Globus pallidus (tissue), 1 donor: ENCODE measurements at places on chromosomes 3 and 15.

- peak; percentile 77 for DNase-seq
Observed at GRCh38 chr3:58237941-58238681, 519 bp downstream of the ABHD6 start.

GRCh38 chr3:115512565-115513415 lies 110.5 kb upstream of the GAP43 start:
- DNase-seq, result no peak

GRCh38 chr3:158267015-158267414 lies 157.1 kb downstream of the RSRC1 start:
- no peak for DNase-seq

DNA sequence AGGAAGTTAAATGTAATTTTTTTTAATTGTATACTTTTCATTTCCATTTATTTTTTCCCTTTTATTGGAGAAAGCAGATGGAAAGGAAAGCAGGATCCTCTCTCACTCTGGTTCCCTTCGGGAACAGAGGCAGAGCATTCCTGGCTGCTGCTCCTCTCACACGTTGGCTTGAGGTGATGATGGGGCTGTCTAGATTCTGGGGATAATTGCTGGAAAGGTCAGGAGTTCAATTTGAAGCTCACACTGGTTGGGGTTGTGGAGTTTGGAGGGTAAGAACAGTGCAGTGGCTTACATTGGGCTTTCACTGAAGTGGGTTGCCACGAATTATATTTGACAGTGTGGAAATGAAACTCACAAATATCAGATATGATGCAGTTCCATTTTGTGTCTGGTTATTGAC lies 57.6 kb downstream of the RARB start:
- DNase-seq, result no peak

DNA sequence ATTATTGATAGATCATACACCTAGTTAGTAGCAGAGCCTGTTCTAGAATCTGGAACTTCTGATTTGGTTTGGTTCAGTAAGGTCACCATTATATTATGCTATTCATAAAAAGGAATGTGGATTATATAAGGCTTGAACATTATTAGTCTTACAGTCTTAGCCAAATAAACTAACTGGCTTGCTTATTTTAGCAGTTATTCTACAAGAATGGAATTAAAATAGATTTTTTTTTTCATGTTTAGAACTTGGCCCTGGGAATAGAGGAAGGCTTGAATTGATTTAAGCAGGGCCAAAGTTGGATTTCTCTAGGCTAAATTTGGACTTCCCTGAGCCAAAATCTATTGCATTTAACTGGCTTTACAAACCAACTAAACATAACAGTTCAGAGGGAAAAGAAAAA lies 24.4 kb downstream of the DTWD1 start:
- peak; percentile 11 for DNase-seq

GRCh38 chr3:123330441-123330991 lies 118.4 kb downstream of the ADCY5 start:
- DNase-seq, result peak; percentile 9

DNA sequence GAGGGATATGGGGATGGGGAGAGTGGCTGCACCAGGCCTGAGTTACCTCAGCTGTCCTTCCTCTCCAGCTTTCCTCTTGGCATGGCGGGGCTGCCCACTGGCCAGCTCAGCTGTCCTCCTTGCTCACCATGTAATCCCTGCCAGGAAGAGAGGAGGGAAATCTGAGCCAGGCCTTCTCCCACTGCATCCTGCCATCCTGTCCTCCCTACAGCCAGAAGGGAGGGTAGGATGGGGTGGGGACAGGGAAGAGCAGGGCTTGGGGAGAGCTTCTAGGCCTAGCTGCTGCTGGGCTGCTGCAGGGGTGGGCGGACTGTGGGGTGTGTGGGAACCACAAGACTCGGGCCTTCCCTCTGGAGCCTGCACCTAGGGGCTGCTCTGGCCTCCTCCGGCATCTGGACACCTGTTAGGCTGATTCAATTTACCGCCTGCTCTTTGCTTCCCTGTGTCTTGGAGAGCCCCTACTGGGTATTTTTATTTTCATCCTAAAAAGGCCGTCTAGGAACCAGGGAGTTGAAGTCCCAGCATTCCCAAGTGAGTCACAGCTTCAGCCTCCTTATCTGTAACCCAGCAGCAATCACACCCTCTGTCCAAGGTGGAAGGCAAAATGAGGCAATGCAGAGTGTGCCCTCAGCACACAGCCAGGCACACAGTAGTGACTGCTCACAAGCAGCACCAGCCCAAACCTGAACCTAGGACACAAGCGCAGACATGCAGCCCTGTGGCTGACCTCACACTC lies 13.1 kb upstream of the KY start:
- no peak for DNase-seq

DNA sequence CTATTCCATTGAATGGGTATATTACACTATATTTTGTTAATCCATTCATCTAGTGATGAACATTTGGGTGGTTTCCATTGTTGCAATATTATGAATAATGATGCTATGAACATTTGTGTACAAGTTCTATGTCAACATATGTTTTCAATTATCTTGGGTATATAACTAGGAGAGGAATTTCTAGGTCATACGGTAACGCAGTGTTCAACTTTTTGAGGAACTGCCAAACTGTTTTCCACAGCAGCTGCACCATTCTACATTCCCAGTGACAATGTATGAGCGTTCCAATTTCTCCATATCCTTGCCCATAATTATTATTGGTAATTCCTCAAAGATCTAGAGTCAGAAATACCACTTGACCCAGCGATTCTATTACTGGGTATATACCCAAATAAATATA lies 24.1 kb upstream of the RORA start:
- no peak for DNase-seq

- DNase-seq, result no peak
Observed at GRCh38 chr3:27699067-27699466, 23.1 kb downstream of the EOMES start.

DNA sequence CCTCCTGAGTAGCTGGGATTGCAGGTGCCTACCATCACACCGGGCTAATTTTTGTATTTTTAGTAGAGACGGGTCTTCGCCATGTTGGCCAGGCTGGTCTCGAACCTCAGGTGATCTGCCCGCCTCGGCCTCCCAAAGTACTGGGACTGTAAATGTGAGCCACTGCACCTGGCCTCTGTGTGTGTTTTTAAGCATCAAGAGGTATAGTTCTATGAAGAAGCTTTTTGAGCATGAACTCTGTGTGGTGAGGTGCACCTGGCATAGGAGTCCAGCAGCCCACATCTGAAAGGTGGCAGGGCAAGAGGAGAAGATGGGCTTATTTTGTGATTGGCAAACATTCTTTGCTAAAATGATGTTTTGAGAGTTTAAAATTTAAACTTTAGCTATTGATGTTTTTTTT lies 118.0 kb downstream of the DGKG start:
- DNase-seq, result no peak

DNA sequence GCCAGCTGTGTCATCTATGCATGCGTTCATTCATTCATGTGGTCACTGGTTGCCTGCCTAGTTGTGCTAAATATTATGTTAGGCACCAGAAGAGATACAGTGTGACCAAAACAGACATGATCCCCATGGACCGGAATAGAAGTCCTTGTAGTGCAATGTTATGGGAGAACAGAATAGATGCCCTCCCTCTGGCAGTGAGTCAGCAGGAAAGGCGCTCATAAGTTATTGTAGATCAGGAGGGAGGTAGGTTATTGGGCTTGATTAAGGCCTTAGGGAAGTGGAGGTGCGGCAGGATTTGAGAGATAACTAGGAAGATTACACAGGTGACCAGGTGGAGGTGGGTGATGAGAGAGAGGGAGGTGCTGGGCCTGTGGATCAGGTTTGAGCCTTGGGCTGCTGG lies 5.2 kb downstream of the MCTP2 start:
- no peak for DNase-seq

DNA sequence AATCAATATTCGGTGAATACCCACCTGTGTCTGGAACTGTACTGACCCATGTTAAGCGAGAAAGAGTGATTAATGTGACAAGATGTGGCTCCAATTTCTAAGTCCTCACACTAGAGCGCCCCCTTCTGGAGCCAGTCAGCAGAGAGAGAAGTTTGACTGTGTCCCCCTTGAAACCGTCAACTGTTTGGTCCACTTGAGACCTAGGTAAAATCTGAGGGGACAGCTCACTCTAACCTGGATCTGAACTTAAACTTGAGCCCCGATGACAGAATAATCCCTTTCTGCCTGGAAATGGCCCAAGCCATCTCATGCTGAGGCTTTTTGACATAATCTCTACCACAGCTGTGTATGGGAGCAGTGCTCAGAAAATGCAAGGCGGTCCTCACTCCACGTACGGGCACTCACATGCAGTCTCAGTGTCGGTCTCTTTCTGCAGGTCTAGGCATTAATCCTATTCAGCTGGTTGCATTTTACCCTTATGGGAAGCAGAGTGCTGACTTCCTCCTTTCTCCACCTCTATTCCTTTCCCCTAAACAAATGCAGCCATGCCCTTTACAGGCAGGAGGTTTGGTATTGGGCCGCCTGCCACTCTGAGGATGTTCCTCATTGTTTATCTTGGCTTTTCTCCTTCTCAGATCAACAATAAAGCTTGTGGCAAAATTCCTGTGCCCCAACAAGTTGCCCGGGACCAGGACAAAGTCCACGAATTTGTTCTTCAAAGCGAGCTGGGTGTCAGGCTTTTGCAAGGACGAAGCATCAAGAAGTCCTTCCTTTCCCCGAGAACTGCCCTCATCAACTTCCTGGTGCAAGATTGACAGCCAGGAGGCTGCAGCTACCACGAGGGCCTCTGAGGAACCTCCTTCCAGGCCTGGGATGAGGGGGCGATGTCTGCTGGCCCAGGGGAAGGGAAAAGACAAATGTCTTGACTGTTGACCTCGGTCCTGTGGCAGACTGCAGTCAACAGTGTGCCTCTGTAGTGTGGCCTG lies 47.5 kb upstream of the LIMD1 start:
- DNase-seq, result peak; percentile 54

- DNase-seq, result no peak
Observed at GRCh38 chr3:123695152-123695551, 110.3 kb upstream of the HACD2 start.

GRCh38 chr3:65894126-65894525 lies 144.6 kb downstream of the MAGI1 start:
- DNase-seq, result no peak

DNA sequence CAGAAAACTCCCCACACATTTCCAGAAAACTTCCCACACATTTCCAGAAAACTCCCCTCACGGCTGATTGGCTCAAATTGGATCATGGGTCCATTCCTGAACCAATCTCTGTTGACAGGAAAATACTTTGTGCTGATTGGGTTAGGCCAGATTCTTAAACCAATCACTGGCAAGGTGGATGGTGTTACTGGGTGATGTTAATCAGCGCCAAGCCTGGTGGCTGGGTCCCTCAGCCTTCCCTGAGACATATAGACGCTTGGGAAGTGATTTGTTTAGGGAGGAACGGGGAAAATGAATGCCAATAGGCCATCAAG lies 199.4 kb upstream of the UBE2E2 start:
- no peak for DNase-seq

DNA sequence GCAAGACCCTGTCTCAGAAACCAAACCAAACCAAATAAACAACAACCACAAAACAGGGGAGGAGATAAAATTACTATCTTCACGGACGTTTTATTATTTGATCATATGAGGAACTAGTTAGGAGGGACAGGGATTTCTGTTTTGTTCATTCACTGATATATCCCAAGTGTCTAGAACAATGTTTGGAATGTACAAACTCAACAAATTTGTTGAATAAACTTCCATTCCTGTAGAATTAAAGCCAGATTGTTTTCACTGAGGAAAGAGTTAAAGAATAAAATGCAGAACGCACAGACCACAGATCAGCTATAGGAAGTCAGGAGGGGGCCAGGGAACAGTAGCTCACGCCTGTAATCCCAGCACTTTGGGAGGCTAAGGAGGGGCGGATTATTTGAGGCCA lies 6.5 kb upstream of the STRC start:
- DNase-seq, result no peak

DNA sequence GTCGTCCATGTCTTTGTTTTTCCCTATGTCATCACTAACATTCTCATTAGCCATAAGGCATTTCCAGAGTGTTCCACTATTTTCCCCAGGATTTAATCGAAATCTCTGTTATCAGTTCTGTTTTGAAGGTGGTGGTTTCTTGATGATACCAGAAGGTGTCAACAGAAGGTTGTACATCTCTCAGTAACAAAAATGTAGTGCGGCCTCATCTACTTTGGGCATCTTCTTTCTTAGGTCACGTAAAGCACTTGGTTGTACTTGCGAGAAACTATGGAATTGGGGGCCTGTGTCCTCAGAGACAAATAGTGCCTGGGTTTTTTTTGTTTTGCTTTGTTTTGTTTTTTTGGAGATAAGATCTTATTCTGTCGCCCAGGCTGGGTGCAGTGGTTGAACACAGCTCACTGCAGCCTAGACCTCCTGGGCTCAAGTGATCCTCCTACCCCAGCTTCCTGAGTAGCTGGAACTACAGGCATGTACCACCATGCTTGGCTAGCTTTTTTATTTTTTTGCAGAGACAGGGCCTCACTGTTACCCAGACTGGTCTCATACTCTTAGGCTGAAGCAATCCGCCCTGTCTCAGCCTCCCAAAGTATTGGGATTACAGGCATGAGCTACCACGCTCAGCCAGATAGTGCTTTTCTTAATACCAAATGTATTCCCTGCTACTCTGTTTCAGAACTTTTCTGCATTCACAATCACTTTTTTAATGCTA lies 61.2 kb upstream of the FURIN start:
- no peak for DNase-seq

- no peak for DNase-seq
Observed at GRCh38 chr3:146162561-146162960, 1.6 kb upstream of the PLOD2 start.

- no peak for DNase-seq
Observed at GRCh38 chr3:55441499-55441898, 45.6 kb downstream of the WNT5A start.

GRCh38 chr3:78785004-78785403 lies 982.8 kb downstream of the ROBO1 start:
- no peak for DNase-seq

DNA sequence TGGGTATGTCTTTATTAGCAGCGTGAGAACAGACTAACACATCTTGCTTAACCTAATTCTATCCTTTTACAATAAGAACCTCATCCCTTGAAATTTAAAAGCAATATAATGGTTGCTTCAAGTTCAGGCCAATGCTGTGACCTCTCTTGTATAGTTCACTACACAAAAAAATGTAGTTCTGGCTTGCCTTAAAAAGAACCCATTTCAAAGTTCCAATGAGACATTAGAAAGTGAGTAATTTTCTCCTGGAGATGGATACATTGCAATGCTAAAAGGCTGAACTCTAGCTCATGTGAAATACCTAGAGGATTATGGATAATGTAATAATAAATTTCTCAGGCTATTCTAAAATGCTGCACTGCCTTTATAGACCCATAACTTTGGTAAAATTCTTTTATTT lies 47.8 kb downstream of the ATP13A4 start:
- DNase-seq, result no peak

DNA sequence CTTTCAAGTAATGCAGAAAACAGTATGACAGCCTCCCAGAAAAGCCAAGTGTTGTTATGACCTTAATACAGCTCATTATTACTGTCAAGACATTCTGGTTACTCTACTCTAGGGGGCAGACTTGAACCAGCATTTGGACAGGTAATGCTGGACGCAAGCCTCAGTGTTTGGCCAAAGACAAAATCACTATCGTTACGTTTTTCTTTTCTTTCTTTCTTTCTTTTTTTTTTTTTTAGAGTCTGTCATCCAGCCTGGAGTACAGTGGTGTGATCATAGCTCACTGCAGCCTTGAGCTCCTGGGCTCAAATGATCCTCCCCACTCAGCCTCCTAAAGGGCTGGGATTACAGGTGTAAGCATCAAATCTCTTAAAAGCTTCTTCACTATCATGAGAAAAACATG lies 29.4 kb upstream of the TMEM45A start:
- peak; percentile 50 for DNase-seq

GRCh38 chr15:44729408-44730127 lies 6.8 kb upstream of the TRIM69 start:
- DNase-seq, result no peak

- DNase-seq, result no peak
Observed at GRCh38 chr3:168889666-168890065, 773.8 kb downstream of the MECOM start.
